ENCODE measurements at places on chromosomes 6 and 20.

DNA sequence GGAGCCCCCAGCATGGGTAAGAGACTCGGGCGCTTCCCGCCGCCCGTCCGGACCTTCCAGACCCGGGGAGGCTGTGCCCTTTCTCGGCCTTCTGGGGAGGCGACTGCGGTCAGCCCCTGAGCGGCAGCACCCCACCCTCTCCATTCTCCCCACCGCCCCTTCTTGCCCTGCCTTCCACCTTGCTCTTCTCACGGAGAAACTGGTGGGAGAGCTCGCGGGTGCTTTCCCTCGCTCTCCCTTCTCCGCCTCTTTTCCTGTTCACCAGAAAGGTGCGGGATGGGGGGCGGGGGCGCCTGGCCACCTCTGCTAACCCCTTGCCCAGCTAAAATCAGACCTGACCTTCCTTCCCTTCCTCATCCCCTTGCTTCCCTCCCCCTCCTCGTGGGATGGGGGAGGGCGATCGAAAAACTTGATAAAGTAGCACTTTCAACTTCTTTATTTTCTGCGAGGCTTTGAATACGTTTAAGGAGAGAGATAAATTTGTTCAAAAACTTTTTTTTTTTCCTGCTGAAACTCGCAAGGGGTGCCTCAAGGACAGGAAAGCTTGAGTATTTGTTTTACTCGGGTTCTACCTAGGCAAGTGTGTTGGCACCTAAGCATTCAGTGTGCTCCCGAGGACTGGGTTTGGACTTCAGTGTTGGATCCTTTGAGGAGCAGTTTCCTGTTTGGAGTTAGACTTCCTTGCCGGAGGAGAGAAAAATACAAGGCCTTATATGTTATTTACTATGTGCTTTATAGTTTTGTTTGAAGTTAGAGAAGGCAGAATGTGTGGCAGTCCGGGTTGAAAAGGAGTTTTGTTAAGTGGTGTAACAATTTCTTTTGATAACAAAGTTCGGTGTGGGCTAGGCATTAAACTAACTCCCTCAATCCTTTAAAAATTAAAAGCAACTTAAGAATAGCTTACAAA lies 897 bp downstream of the CD2AP start:
- no peak for DNase-seq

GRCh38 chr6:118198746-118199145 lies 291.7 kb downstream of the SLC35F1 start:
- DNase-seq, result no peak

DNA sequence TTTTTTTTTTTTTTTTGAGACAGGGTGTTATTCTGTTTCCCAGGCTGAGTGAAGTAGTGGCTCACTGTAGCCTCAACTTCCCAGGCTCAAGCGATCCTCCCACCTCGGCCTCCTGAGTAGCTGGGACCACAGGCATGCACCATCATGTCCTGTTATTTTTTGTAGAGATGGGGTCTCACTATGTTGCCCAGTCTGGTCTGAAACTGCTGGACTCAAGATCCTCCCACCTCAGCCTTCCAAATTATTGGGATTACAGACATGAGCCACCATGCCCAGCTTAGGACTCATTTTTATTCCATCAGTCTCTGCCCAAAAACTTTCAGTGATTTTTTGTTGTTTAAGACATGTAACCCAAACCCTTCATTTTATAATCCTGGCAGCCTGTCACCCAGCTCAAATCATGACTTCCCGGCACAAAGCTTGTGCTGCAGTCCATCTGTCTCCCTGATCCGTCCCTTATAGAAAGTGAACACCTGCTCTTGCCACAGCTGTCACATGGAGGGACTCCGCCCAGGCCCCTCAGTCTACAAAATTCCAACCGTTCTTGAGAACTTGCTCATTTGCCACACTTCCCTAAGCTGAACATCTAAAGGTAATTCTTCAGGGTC lies 183.9 kb upstream of the JARID2 start:
- DNase-seq, result no peak

- peak; percentile 12 for DNase-seq
Measured at GRCh38 chr6:168133168-168133561, 54.2 kb upstream of the FRMD1 start.

GRCh38 chr20:63592661-63593060 lies 18.6 kb upstream of the HELZ2 start:
- no peak for DNase-seq

GRCh38 chr20:46060301-46060881 lies 29.4 kb downstream of the NCOA5 start:
- no peak for DNase-seq

DNA sequence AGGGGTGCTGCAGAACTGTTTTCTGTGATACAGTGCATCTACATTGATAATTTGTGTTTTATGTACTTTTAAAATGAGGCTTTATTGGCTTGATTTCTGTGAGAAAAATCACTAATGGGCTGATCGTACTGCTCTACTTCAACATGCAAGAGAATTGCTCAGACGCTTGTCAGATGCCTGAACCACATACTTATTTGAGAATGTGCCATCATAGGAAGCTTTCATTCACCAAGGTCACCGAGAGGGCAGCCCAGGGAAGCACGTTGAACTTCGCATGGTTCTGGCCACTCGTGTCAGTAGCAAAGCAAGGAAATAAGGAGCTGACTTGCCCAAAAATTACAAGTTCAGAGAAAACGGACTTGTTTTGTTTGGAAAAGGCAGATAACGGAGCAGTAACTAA lies 168.5 kb upstream of the AKAP12 start:
- no peak for DNase-seq

GRCh38 chr6:149974825-149975224 lies 11.1 kb downstream of the ULBP1 start:
- no peak for DNase-seq

DNA sequence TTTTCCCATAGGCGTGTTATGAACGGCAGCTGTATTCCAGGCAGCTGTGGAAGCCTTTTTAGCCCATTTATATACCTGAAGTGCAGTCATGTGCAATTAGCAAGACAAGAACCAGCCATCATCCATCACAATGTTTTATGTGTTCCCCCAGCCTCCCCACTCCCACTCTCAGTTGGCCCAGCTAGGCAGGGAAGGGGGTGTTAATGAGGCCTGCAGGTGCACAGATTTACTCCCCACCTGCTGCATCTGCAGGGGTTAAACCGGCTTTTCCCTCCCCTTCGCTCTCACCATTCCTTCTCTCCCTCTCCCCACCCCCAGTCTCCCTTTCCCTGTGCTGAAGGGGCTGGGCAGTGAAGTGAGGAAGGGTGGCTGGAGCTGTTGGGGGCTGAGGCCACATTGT lies 149.8 kb upstream of the AKAP12 start:
- no peak for DNase-seq

- DNase-seq, result no peak
Measured at GRCh38 chr6:73252703-73253102, 10.3 kb downstream of the KHDC1 start.

GRCh38 chr6:166779381-166779780 lies 152.3 kb upstream of the RPS6KA2 start:
- DNase-seq, result peak; percentile 58

- DNase-seq, result no peak
Measured at GRCh38 chr6:27294409-27294808, 17.7 kb downstream of the POM121L2 start.

Measured in lower leg skin (tissue), 4 donors.